ENCODE measurements at places on chromosomes 13 and 19.

- no peak for DNase-seq
These were observed 5.2 kb downstream of the CADM4 start for GRCh38 chr19:43634506-43634871.

DNA sequence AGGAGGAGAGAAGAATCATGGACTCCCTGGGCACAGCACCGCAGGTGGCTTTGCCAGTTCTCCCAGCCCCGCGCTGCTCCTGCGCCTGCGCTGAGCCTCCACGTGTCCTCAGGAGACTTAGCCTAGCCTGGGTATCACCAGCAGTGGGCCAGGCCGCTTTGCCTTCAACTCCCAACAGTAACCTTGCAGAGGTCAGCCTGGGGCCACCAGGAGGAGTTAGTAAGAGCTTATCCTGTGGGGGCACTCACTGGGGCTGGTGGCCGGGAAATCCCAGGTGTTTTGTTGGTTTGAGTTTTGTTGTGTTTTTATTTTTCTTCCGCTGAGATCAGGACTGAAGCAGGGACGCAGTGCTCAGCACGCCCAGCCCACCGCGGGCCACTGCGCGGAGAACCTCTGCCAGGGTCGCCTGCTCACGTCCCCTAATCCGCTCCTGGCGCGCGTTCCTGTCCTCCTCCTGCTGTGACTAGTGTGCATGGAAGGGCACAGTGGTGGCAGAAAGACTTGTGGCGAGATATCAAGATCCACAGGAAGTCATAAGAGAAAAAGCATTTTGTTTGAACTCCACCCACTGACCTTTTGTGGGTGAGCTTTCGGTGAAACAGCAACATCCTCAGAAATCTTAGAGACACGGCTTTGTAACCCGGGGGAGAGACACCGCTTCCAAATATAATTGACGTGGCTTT, 207.4 kb upstream of the RFC3 start:
- DNase-seq, result no peak

GRCh38 chr19:41364524-41365391, 809 bp upstream of the B9D2 start:
- DNase-seq, result no peak

- DNase-seq, result peak; percentile 96
These were observed at the start of gene ZNF285 for GRCh38 chr19:44401139-44402115. Gene ZNF285 (minus strand): TSS chr19:44401608. CDS start chr19:44397213, 4,395 bp downstream.

DNA sequence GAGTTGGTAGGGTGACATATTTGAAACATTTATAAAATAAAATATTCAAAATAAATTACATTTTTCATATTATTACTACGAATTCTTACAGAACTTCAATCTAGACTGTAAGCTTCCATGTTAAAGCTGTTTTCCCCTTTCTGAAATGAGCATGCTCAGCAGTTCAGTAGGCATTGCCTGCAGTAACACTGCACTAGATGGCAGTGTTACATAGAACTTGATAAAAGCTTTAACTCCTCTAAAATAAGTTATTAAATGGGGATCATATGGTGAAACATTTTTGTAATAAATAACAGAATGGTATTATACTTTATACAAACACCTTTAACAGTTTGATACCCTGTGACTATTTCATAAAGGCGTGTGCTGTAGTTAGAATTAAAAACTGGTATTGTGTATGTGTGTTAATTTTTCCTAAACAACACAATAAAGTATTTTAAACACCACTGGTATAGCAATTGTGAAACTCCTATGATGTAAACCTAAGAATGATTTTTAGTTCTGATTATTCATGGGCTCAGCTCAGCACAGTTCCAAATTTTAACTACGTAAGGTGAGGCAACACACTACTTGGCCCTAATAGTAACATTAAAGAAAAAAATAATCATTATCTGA, 11.6 kb upstream of the GPR18 start:
- DNase-seq, result peak; percentile 63

DNA sequence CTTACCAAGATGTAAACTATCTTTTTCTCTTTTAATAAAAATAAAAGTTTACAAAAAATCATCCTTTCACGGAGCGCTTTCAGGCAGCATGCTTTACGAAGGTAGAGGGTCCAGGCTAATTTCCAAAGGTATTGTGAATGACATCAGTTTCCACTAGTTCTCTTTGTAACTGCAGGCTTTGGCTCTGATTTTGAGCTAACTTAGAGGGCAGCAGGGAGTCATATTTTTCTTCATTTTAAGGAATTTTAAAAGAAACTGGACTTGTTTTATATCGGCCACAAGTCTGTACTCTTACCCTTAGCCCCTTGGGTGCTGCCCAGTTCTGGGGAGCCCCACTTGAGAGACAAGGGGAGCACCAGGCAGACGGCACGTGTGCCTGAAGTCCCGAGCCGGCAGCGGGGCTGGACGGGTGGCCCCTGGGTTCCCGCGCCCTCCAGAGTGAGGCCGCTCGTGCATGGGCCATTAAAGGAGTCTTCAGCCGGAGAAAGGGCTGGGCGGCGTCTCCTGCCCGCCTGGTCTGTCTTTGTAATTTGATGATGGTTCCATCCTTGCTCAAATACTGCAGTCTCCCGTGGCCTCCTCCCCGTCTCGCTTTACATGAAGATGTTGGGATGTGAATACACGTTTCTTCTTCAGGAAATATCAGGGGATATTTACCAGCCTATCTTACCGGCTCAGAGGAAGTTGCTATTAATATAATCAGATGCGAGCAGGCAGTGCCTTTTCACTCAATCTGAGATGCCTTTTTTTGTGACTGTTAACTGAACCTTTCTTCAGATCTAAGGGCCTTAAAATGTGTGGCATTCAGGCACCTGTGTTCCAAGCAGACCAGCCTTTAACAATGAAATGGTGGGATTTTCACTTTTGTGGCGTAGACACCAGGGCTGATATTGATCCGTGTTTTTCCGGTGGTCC, 67.4 kb downstream of the GGACT start:
- no peak for DNase-seq

DNA sequence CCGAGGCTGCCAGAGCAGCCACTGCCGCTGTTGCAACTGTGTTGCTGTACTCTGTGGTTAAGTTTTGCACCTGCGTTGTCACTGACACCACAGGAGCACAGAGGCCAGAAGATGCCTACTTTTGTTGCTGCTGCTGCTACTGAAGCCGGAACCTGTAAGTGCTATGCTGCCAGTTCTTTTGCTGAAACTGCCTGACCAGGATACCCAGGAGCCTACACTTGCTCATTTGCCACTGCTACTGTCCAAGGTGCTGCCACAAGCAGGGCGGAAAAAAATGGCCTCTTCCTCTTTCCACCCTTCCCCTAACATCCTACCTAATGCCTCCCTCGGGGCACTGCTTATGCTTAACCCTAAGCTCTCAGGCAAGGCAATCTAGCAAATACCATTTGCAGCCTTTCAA, 29.0 kb upstream of the NBEA start:
- peak; percentile 12 for DNase-seq

GRCh38 chr13:23985060-23985459, 87.8 kb upstream of the C1QTNF9B start:
- DNase-seq, result no peak

DNA sequence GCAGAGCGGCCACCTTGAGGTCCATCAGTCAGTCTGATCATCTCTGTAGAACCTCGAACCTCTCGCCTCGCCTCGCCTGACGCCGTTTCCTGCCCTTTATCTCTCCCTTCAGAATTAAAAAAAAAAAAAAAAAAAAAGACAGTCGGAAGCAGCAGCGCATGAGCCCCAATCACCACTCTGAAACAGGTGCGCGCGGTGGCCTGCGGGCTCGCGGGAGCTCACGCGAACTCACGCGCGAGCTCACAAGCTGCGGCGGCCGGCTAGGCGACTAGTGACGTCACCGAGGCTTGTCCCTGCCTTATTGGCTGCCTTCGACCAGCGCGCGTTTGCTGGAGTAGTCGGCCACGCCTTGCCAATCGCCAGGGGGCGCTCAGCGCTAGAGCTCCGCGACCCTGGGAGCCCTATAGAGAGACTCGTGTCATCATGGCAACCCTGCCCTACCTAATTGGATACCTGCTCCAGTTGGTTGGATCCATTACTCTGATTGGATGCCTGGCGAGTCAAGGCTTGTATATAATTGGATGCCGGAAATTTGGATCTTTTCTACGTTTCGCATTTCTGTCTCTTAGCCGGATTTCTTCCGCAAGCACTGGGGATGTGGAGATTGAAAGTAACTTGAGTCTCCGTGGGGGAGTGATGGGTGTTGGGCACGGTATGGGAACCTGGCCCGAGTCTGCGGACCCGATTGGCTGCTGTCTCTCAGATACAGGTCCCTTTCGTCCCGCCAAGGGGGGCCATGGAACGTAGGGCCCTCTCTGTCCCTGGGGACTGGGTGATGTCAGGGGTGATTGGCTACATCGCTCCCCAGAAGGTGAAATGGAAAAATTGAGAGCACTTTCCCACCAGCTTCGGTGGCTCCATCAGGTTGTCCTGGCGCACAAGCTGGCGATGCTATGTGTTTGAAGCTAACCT, 31.6 kb downstream of the SYT3 start:
- peak; percentile 80 for DNase-seq

DNA sequence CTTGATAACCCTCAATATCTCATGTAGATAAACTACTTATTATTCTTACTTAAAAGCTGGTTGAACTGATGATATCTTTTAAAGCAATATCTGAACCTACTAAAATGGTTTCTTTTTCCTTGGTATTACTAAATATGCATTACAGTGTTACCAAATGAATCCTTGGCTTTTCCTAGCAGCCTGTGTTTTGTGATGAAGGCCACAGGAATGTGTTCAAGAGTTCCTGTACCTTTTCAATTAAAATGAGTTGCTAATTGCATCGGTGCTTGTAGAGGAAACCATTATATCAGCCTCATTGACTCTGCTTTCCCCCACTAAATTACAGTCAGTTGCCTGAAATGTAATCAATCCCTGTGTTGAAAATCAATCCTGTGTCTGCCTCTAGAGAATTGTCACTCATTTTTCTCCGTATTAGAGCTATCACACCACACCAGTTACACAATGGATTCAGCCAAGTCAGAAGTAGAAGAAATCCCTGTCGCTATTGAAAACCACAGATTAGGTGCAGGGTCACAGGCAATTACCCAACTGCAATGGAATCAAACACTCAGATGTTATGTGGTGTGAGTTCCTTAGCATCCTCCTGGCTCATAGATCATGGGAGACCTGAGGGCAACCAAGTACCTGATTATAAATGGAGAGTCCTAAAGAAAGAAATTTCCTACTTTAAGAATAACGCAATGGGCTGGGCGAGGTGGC, 13.3 kb downstream of the FAM216B start:
- DNase-seq, result peak; percentile 56

GRCh38 chr13:74266309-74266708, 132.1 kb upstream of the KLF12 start:
- DNase-seq, result no peak

- DNase-seq, result no peak
These were observed 120.7 kb upstream of the VSTM2B start for GRCh38 chr19:29404951-29405727.

GRCh38 chr13:103288114-103288513, 221.9 kb upstream of the SLC10A2 start:
- no peak for DNase-seq

- peak; percentile 90 for DNase-seq
These were observed 405.0 kb downstream of the COG6 start for GRCh38 chr13:40060296-40061007.

DNA sequence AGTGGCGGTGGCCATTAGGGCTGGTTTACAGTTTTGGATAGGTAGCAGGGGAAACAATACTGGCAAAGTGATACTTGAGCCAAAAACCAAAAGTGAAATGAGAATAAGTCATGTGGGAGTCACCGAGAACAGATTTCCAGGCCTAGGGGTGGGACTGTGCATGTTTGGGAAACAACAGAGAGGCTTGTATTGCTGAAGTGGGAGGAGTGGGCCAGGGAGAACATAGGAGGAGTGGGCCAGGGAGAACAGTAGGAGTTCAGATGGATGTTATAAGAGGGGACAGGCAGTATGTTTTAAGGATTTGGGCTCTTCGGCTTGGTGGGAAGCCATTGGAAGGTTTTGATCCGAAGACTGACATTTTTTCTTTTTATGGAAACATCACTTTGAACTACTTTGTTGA, 35.5 kb downstream of the AKAP11 start:
- DNase-seq, result no peak

DNA sequence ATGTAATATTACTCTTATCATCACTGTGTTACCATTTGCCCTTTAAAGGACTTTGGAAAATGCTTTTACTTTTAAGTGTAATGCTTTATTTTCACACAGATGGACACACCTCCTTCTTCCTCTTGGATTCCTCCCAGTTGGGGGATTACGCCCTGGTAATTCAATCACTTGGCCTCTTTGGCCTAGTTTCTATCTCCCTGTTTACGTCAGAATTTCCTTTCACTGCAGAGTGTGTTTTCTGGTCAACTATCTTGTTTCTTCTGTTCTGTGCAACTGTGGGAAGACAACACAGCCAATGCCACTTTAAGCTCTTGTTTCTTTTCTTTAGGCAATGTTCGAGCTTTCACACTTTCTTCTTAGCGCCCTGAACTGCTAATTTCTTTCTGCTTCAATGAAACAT, 257.3 kb upstream of the MAB21L1 start:
- no peak for DNase-seq

DNA sequence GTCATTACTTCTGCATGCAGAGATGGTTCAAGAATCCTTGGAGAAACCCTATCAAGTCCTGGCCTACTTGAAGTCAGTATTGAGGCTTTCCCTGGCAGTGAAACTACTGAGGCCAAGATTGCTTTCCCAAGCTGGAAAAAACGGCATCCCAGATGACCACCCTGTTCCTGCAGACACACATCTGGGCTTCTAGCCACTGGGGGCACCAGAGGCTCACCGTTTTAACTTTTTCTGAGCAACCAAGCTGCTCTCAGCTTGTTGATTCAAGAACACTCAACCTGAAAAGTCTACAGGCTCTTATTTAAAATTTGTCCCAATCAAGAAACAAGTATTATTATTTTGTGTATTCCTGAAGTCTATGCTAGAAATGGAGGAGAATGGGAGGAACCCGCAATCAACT, 66.6 kb downstream of the SPRYD7 start:
- DNase-seq, result peak; percentile 17

- no peak for DNase-seq
These were observed 50.1 kb downstream of the NLRP12 start for GRCh38 chr19:53773999-53774398.

DNA sequence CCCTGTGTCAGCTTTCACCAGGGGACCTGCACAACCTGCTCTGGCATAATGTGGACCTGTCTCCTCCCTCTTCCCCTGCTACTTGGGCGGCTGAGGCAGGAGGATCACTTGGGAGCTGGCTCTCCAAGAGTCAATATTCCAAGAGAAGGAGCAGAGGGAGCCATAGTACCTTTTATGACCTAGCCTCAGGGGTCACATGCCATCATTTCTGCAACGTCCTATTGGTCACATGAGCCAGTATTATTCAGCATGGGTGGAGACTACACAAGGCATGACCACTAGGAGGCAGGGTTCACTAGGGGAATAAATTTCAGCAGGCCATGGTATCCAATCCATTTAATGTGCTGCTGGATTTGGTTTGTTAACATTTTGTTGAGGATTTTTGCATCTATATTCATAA, 12.0 kb upstream of the SHFL start:
- peak; percentile 33 for DNase-seq

- no peak for DNase-seq
These were observed 28.5 kb upstream of the ARGLU1 start for GRCh38 chr13:106596275-106596937.

- no peak for DNase-seq
These were observed 25.0 kb upstream of the URAD start for GRCh38 chr13:28013482-28013881.
